GM06990 (cell line): ENCODE measurements at places on chromosomes 5 and 9.

- no peak for DNase-seq
Measured at GRCh38 chr5:169663537-169663936, 26.5 kb downstream of the DOCK2 start.

DNA sequence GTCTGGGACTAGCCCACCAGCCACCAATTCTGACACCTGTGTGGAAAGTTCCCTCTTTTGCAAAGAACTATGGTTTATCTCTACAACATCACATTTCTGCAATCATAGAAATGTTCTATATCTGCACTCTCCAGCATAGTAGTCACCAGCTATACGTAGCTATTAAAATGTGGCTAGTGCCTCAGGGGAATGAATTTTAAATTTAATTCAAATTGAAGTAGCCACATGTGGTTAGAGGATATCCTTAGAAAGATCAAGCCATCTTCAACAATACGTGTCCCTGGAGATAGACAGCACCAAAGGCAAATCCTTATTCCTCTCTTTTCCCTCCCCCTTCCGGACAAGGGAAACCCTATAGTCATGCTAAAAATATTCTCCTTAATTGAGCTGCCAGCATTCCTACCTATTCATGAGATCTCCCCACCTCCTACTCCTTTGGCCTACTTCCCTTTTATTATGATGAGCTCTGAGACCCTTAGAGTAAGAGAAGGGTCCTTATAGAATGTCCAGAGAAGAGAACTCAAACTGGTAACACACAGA is 11.1 kb downstream of the LCP2 start:
- no peak for DNase-seq

- DNase-seq = no peak
Measured at GRCh38 chr9:9961487-9961886, 651.3 kb downstream of the PTPRD start.

- DNase-seq = no peak
Measured at GRCh38 chr5:159449925-159450324, 119.6 kb upstream of the IL12B start.

DNA sequence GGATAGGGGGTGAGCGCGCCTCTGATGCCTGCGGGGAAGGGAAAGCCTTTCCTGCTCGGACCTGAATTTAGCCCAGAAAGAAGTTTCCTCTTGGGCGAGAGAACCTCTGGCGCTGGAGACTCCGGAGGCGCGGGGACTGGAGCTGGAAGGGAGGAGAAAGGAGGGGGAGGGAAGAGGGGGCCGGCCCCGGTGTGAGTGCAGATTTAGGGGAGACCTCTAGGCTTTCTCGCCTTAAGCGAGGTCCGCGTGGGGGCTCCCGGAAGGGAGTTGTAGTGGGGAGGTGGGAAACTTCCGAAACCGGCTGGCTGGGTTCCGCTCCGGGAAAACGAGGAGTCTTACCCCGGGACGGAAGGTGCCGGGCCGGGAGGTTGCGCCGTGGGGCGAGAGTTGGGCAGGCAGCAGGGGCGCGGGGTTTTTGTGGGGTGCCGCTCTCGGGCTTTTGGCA is 1.3 kb downstream of the PCSK5 start:
- no peak for DNase-seq

GRCh38 chr9:126986506-126986951 is 71.9 kb downstream of the RALGPS1 start:
- DNase-seq = no peak

GRCh38 chr9:27602954-27603353 is 29.7 kb upstream of the C9orf72 start:
- DNase-seq = no peak

DNA sequence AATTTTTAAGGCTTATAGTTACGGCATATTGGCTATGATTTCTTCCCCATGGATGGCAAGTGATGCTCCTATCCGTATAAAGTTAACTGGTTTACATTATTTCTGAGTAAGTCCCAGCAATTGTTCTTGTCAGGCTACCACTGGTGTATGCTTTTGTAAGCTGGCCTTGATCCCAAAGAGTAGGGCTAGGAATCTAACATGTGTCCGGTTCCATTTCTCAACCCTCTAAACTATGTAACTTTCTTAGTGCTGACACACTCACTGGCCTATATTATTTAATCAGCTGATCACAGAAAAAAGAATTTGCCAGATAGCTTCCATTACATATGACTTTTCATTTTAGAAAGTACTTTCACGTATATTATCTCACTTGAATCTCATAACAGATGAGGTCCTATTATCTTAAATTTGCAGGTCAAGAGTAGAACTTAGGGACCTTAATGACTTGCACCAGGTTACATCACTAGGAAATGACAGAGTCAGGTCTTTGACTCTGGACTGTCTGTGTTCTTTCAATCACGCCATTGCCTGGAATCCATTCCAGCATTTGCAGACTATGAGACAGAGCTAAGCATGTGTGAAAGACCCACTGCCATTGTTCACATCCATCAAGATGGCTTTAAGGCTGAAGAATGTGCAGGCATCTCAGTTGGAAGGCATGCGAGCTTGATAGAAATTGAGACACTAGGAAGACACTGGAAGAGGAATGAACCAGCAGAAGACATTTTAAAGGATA is 362.9 kb downstream of the ARRDC3 start:
- no peak for DNase-seq

DNA sequence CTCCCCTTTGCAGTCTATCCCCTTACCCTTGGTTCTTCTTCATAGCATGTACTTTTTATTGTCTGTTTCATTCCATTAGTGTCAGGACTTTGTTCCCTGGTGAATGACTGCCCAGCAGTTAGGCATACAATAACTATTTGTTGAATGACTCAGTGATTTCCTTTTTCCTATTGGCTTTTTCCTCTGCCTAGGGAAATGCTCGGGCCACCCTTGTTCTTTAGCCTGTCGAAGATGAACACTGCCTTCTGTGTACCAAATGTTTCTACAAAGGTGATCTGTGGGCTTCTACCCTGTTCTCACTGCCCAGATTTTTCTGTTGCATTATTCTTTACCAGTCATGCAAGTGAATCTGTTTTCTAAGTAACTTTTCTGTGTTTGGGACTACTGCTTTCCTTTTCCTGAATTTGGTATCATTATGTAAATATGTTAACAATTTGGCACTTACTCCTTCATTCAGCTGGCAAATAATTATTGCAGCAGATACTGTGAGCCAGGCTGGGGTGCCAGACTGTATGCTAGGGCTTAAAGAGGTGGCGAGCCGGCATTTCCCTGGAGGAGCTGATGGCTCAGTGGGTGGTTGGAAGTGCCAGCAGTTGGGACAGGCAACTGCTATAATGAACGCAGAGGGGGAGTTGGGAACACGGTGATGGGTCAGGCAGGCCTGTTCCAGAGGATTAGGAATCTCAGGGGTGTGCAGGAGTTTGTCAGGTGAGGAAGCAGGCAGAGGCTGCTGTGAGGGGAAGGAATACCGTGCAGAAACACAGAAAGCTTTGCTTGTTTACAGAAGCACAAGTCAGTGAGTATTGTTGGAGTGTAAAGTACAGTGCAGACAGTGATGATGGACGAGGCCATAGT is 30.6 kb downstream of the KDM4C start:
- DNase-seq = no peak

GRCh38 chr5:93930098-93930497 is 188.7 kb upstream of the POU5F2 start:
- DNase-seq = no peak

- DNase-seq = no peak
Measured at GRCh38 chr5:103942587-103943186, 380.1 kb upstream of the NUDT12 start.
